Stimulated activated memory B cell treated with anti-CD40 and anti-IgM and Interleukin-4, amounts not matched to agents 10 μg/mL and 1 μg/mL and 100 μg/mL, for 72 hours (primary cell): ENCODE measurements at places on chromosomes 16 and 17.

GRCh38 chr17:44502598-44503146 lies 534 bp downstream of the GPATCH8 start:
- peaks cover 44% of the 10 kb centered on the region for H3K4me1 ChIP-seq
- H3K27ac ChIP-seq, result peak overlapping the region; percentile 99
- peaks cover 23% of the 10 kb centered on the region for H3K27me3 ChIP-seq
- peak overlapping the region; percentile 98 for H3K4me3 ChIP-seq

DNA sequence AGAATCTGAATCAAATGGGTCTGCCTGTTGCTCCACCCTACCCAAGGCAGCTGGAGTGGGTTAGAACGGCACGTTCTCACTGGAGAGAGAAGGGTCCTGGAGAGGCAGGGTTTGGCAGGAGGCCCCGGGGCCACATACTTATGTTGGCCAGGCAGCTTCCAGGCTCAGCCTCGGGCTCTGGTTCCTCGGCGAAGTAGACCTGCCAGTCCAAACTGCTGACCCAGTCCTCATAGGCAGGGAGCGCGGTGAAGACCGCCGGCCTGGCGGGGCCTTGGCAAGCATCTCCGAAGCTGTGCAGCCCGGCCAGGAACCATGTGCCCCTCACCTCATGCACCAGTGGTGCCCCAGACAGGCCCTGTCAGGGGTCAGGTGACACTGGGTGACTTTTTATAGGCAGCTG lies 4.8 kb downstream of the PRSS53 start:
- no peaks in the 10 kb centered on the region for H3K27me3 ChIP-seq
- H3K27ac ChIP-seq, result no peak overlapping the region
- H3K4me1 ChIP-seq, result peaks cover 33% of the 10 kb centered on the region

DNA sequence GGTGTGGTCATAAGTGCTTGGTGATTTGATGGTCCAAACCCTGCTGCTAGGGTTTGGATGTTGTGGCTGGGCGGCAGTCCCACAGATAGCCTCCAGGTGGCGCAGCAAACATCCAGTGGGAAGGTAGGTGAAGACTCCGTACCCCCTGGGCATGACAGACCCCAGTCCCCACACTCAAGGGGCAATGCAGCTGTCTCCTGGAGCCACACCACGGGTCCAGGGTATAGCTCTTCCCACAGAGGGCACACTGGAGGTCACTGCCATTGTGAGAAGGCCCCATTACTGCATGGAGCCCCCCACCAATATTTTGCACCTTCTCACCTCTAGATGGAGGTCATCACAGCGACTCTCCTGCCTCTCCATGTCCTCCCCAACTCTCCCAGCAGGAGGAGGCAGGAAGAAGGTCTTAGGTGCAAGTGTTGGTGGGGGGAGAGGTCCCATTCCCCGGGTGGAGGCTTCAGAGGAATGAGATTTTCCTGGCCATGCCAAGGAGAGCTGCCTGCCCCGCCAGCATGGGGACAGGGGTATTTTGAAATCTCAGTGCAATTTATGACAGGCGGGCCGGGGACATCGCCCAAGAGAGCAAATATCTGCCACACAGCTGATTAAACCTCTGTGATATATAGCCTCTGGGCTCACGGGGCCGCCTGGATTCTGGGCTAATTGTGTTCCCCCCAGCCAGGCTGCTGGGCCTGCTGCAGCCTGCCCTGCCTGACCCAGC lies 17.1 kb upstream of the C17orf113 start:
- peaks cover 34% of the 10 kb centered on the region for H3K4me1 ChIP-seq
- peaks cover 18% of the 10 kb centered on the region for H3K27me3 ChIP-seq
- no peak overlapping the region for H3K27ac ChIP-seq

DNA sequence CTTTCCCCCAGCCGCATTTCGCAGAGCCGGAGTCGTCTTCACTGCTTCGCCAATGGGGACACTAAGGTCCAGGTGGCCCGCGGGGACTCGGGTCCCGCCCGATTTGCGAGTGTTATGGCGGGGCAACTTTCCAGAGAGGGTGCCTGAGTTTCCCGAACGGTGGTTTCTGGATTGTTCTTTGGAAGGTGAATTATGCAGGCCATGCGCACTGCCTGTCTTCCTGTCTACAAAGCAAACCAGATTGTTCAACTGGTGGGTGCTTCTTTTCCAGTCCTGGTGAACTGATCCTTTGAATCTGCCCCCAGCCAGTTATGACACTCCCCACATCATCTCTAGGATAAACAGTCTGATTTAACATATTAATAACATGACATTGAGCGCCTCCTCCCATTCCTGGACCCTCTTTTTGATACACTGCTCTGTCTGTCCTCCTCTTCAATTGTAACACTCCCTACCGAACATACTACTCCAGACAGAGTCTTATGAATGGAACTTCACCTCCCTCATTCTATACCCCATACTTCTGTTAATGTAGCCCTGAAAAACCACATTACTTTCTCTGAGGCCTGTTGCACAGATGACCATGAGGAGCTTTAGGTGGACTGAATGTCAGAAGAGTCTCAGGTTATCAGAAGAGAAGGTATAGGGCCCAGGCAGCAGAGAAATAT lies 159.0 kb downstream of the RAB11FIP4 start:
- H3K27me3 ChIP-seq, result no peaks in the 10 kb centered on the region
- peaks cover 30% of the 10 kb centered on the region for H3K4me1 ChIP-seq
- ATAC-seq, result no peak
- H3K36me3 ChIP-seq, result no peaks in the 10 kb centered on the region

- no peaks in the 10 kb centered on the region for H3K4me1 ChIP-seq
- no peak for ATAC-seq
- H3K4me3 ChIP-seq, result no peak overlapping the region
- H3K27ac ChIP-seq, result no peak overlapping the region
Measured at GRCh38 chr16:82506692-82507670, 119.8 kb upstream of the CDH13 start.

GRCh38 chr16:68786685-68787418 lies 49.8 kb downstream of the CDH1 start:
- H3K4me1 ChIP-seq, result peaks cover 11% of the 10 kb centered on the region
- no peaks in the 10 kb centered on the region for H3K36me3 ChIP-seq
- no peak overlapping the region for H3K27ac ChIP-seq
- no peaks in the 10 kb centered on the region for H3K27me3 ChIP-seq

- ATAC-seq, result peak; percentile 72
- H3K27ac ChIP-seq, result peak overlapping the region; percentile 17
- H3K27me3 ChIP-seq, result no peaks in the 10 kb centered on the region
- H3K36me3 ChIP-seq, result no peaks in the 10 kb centered on the region
Measured at GRCh38 chr17:10063730-10064241, 134.6 kb downstream of the GAS7 start.

DNA sequence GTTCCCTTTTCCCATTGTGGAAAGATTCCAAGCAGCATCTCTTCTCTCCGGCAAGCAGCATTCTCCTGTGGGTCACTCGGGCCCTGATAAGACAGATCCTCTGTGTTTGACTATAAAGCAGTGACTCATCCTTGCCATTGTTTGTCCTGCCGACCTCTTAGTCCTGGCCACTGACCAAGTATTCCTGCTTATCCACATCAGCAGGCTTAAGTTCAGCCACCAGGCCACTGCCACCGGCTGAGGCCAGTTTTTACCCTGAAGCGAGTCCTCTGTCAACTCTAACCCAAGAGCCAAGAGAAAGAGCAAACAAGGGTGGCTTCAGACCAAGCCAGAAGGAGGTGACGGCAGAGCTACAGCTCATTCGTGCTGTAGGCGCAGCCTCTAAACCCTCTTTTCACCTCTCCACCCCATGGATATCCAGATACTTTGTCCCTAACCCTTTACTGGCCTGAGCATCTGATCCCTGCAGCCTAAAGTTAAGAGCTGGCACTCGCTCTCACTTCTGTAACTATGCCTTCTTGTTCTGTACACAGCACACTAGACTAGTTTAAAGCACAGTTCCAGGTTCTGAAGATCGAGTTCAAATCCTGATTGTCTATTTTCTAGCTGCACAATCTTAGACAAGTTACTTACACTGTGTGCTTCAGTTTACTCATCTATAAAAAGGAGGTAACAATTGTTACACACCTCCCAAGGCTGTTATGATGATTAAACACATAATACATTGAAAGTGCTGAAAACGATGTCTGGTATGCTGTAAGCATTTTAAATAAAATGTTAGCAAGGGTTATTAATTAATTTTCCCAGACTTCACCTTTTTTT lies 31.0 kb downstream of the SOX9 start:
- peaks cover 22% of the 10 kb centered on the region for H3K27me3 ChIP-seq
- H3K4me1 ChIP-seq, result no peaks in the 10 kb centered on the region
- no peak for ATAC-seq
- H3K4me3 ChIP-seq, result no peak overlapping the region
- no peak overlapping the region for H3K27ac ChIP-seq

GRCh38 chr16:17117906-17118577 lies 352.7 kb downstream of the XYLT1 start:
- H3K4me3 ChIP-seq, result no peak overlapping the region
- no peaks in the 10 kb centered on the region for H3K27me3 ChIP-seq
- H3K4me1 ChIP-seq, result no peaks in the 10 kb centered on the region
- peaks cover 67% of the 10 kb centered on the region for H3K36me3 ChIP-seq
- ATAC-seq, result no peak

DNA sequence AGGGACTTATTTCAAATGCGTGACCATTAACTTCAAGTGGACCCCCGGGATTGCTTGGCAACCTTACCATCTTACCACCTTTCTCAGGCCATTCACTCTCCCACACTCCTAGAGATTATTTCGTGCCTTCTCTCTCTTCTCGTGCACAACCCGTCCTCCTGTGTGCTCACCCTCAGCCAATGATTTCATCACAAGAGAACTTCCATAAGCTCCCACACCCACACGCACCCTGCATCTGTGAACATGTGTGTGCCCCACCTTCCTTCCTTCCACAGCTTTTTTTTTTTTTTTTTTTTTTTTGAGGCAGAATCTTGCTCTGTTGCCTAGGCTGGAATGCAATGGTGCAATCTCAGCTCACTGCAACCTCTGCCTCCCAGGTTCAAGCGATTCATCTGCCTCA lies 27.4 kb upstream of the CDH3 start:
- no peak overlapping the region for H3K27ac ChIP-seq
- H3K36me3 ChIP-seq, result no peaks in the 10 kb centered on the region
- H3K4me3 ChIP-seq, result no peak overlapping the region
- H3K27me3 ChIP-seq, result no peaks in the 10 kb centered on the region

GRCh38 chr16:1493746-1494094 lies 560 bp downstream of the TELO2 start:
- no peaks in the 10 kb centered on the region for H3K27me3 ChIP-seq
- ATAC-seq, result peak; percentile 0
- peaks cover 20% of the 10 kb centered on the region for H3K4me1 ChIP-seq
- peak overlapping the region; percentile 97 for H3K27ac ChIP-seq
- H3K36me3 ChIP-seq, result peaks cover 23% of the 10 kb centered on the region

DNA sequence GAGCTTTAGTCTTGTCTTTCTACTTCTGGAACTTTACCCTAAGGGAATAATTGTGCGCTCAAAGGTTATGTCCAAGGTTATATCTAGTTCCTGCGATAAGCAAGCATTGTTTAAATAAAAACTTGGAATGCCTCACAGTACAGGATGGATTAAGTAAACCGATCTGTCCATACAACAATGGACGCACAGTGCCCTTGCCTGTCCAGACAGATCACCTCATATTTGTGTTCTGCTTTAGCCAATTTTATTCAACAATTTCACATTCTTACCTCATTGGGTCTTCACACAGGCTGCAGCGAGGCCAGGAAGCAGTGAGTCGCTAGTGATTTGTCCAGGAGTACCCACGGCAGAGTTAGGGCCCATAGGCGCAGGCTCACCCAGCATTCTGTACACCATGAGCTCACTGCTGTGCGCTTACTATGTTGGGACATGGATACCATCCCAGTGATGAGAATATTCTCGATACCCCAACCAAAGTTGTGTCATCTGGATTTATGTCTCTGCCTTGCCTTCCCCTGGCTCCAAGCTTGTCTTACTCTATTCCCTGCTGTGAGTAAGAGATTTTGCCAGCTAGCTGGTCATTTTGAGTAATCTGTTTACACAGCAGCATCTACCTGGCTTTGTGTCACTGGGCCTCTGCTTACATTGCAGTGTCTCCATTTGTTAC lies 39.8 kb downstream of the USP43 start:
- no peaks in the 10 kb centered on the region for H3K4me1 ChIP-seq
- no peaks in the 10 kb centered on the region for H3K36me3 ChIP-seq
- no peak overlapping the region for H3K27ac ChIP-seq
- ATAC-seq, result no peak

- ATAC-seq, result peak; percentile 51
- no peaks in the 10 kb centered on the region for H3K36me3 ChIP-seq
- H3K27me3 ChIP-seq, result no peaks in the 10 kb centered on the region
- peak overlapping the region; percentile 75 for H3K27ac ChIP-seq
- H3K4me3 ChIP-seq, result peak overlapping the region; percentile 88
- peaks cover 70% of the 10 kb centered on the region for H3K4me1 ChIP-seq
Measured at GRCh38 chr16:85557083-85557970, 55.8 kb upstream of the GSE1 start.

- no peak for ATAC-seq
- no peaks in the 10 kb centered on the region for H3K4me1 ChIP-seq
- no peaks in the 10 kb centered on the region for H3K27me3 ChIP-seq
- no peaks in the 10 kb centered on the region for H3K36me3 ChIP-seq
- H3K27ac ChIP-seq, result no peak overlapping the region
Measured at GRCh38 chr17:69857412-69857835, 217.6 kb upstream of the KCNJ16 start.

DNA sequence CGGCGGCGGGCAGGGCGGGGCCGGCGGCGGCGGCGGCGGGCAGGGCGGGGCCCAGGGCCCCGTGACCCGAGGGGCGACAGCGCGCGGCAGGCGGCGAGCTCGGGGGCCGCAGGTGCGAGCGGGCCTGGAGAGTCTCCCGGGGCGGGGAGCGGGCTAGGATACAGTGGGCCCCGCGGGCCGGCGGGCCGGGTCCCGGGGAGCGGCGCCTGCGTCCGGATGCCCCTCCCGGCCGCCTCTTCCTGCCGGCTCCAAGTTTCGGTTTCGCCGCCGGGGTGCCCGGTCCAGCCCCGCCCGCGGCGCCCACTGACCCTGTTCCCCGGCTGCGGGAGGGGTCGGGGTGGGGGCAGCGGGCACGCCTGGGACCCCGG lies at the start of gene RNF213:
TSS of gene RNF213 (plus strand) at position 62 of the 368 bp plus-strand sequence. CDS start 2,830 bp downstream, outside the sequence.
- H3K4me3 ChIP-seq, result peak within 1 kb of the TSS; percentile 94
- ATAC-seq, result peak; percentile 75

DNA sequence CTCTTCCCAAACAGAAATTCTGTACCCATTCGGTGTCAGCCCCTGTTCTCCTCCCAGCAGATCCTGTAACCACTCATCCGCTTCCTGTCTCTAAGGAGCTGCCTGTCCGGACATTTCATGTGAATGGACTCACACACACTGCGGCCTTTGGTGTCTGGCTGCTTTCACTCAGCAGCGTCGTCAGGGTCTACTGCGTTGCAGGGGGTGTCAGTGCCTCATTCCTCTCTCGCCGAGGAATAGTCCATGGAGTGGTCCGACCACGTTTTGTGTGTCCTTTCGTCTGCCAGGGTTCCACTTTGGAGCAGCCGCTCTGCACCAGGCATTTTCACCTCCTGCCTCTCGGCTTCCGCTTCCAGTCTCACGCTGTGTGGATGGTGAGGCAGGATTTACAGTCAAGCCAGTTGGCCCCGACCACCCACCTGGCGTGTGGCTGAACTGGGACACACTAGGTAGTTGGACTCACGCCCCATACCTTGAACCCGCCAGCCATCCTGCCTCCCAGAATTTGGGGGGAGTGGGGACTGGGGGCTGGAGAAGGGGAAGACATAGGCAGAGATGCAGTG lies 188.2 kb upstream of the CIBAR2 start:
- H3K27ac ChIP-seq, result no peak overlapping the region
- ATAC-seq, result no peak
- H3K4me3 ChIP-seq, result no peak overlapping the region
- H3K4me1 ChIP-seq, result peaks cover 21% of the 10 kb centered on the region
